ENCODE measurements at places on chromosomes 1 and 21.

GRCh38 chr1:230427094-230427876 is 1.2 kb upstream of the PGBD5 start:
- DNase-seq = no peak

DNA sequence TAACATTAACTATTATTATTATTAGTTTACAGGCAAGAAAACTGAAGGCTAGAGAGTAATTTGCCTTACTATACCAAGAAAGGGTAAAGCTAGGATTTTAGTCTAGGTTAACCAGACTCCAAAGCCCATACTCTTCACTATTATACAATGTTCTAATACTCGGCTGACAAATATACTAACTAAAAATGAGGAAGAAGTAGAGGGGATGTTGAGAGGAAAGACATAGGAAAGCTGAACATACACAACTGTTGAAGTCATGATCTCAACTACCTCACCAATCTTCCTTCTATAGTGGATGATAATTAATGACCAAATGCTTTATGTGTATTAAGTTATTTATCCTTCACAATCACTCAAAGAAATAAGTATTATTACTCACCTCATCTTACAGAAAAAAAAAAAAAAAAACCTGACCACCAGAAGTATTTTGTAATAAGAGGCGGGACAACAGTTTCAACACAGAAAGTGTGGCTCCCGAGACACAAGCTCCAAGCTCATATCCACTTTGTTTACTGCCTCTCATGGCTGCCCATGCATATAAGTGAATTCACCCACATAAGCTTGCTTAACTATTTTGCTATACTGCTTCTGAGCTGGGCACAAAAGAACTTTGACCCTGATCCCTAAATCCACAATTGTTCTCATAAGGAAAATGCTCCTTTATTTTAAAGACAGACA is 78.0 kb downstream of the USP1 start:
- DNase-seq = no peak

- DNase-seq = no peak
Measured at GRCh38 chr1:97105531-97105930, 383.9 kb downstream of the PTBP2 start.

- DNase-seq = no peak
Measured at GRCh38 chr1:84574936-84575335, 696 bp upstream of the CTBS start.

DNA sequence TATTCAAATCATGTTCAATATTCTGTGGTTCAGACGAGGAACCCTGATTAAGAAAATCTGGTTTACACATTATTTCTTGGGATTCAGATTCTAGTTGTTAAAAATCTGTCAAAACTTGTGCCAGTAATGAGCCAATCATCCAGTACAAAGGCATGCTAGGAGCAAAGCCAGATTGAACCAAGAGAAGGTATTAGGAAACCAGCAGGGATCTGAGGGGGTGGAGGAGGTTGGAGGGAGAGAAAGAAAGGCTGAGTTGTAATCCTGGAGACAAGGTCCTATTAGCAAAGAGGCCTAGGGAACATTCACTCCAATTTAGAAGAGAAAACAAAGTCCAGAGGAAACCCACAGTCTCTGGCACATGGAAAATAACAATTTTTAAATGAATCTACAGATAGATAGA is 352.9 kb downstream of the LTN1 start:
- DNase-seq = no peak

DNA sequence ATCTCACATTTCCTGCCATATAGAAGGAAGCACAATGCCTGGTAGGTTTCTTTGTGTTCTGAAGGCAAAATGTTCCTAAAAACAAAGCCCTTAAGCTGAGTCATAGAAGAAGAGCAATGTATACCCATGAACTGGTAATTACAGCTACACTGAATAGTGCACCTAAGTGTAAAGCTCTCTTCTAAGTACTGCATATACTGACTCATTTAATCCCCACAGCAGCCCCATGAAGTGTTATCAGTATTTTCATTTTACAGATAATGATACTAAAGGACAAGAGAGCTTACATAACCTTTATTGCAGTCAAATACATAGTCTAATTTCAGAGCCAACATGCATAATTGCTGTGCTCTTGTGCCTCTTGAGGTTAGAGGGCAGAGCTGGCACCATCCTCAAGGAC is 239.9 kb downstream of the DPYD start:
- no peak for DNase-seq

DNA sequence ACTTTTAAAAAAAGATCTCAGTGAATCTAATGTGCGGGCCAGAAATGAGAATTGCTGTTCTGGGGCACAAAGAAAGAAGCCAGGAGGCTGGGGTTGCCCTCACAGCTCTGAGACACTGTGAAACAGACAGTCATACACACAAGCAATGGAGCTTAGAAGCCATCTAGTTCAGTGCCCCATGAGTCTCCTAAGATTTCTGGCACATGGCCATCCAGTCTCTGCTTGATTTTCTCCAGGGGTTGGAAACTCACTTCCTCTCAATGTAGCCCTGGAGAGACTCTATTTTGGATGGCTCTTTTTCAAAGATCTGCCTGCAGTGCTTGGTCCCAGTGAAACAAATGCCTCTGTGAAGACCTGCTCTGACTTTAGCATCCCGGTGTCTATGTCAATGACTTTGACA is 38.6 kb downstream of the KCNN3 start:
- DNase-seq = no peak

Measured in B cell (primary cell).